ENCODE measurements at places on chromosomes 12 and 14. TPM values are rescaled to one million over a fixed set of nuclear protein-coding genes. Genes with fewer than 3 reads are reported as not detected.

GRCh38 chr14:42994051-42994736, 1387.5 kb downstream of the LRFN5 start:
- no peak for DNase-seq

- no peak for DNase-seq
These were observed 255.6 kb downstream of the ATP23 start for GRCh38 chr12:58196971-58197370.

ADAM21 gene
- 0.48 TPM for total RNA-seq

- DNase-seq, result no peak
These were observed 100.7 kb downstream of the ELK3 start for GRCh38 chr12:96294831-96295230.

GRCh38 chr12:43167691-43168090, 384.3 kb downstream of the ADAMTS20 start:
- DNase-seq, result no peak

GRCh38 chr12:127500512-127501035, 766.4 kb upstream of the TMEM132C start:
- no peak for DNase-seq

LMBR1L gene
- total RNA-seq, result 30.0 TPM

PXN gene
- 47.1 TPM for total RNA-seq

TROAP gene
- 0.67 TPM for total RNA-seq

TPPP2 gene
- total RNA-seq, result 0.81 TPM

DNA sequence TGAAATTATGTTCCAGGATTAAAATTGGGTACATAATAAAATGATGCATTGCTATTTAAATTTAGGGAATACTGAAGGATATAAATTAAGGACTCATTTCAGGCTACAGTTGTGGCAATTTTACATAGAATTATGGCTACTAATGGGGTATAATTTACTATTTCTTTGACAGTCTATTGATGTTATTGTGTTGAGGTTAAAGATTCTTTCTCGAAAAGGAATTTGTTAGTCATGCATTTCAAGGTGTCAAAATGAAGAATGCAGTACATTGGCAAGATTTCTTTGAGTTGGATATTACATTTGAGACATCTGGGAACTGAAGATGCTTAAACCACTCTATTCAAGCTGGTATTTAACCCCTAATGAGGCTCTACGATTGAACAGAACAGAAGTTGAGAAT, 28.3 kb downstream of the SLC5A8 start:
- no peak for DNase-seq

DNA sequence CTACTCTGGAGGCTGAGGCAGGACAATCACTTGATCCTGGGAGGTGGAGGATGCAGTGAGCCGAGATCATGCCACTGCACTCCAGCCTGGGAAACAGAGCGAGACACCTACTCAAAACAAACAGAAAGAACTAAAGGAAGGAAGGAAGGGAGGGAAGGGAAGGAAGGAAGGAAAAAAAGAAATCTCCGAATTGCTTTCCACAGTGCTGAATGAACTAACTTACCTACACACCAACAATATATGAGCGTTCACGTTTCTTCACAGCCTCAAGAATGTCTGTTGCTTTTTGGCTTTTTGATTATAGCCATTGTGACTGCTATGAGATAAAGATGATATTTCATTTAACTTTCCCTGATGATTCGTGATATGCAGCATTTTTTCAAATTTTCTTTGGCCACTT, 1343.7 kb downstream of the LRFN5 start:
- DNase-seq, result no peak

PTCSC3 gene
- not detected for total RNA-seq

GRCh38 chr12:12934556-12934955, 17.4 kb downstream of the GPRC5D start:
- DNase-seq, result no peak

TAS2R9 gene
- 0.22 TPM for total RNA-seq

KRT79 gene
- not detected for total RNA-seq

KCNMB4 gene
- 1.2 TPM for total RNA-seq

GRCh38 chr12:122966743-122967550, 684 bp upstream of the ABCB9 start:
- no peak for DNase-seq

- DNase-seq, result no peak
These were observed 388.6 kb downstream of the BCAT1 start for GRCh38 chr12:24560192-24560775.

CBLN3 gene
- total RNA-seq, result 0.65 TPM

- DNase-seq, result no peak
These were observed 98.9 kb downstream of the ZFP36L1 start for GRCh38 chr14:68693926-68694325.

GRCh38 chr12:94535510-94535921, 75.8 kb upstream of the CEP83 start:
- no peak for DNase-seq

DNA sequence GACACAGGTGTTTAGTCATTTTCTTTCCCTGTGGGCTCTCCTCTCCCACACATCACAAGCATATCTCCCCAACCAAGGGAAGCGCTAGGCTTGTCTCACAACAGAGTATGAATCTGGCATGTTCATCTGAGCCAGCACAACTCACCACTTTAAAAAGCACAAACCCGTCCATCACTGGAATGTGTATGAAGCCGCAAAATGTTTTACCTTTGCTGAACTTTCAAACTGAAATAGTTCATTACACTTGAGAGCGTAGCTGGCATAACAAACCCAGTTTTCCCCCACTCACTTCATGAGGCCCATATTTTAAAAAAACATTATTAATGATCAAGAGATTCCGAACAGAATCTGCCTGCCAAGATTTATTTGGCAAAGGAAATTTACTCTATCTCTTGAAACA, 15.8 kb downstream of the NID2 start:
- no peak for DNase-seq

DDHD1 gene
- total RNA-seq, result 6.5 TPM

DYRK2 gene
- total RNA-seq, result 45.8 TPM

DNA sequence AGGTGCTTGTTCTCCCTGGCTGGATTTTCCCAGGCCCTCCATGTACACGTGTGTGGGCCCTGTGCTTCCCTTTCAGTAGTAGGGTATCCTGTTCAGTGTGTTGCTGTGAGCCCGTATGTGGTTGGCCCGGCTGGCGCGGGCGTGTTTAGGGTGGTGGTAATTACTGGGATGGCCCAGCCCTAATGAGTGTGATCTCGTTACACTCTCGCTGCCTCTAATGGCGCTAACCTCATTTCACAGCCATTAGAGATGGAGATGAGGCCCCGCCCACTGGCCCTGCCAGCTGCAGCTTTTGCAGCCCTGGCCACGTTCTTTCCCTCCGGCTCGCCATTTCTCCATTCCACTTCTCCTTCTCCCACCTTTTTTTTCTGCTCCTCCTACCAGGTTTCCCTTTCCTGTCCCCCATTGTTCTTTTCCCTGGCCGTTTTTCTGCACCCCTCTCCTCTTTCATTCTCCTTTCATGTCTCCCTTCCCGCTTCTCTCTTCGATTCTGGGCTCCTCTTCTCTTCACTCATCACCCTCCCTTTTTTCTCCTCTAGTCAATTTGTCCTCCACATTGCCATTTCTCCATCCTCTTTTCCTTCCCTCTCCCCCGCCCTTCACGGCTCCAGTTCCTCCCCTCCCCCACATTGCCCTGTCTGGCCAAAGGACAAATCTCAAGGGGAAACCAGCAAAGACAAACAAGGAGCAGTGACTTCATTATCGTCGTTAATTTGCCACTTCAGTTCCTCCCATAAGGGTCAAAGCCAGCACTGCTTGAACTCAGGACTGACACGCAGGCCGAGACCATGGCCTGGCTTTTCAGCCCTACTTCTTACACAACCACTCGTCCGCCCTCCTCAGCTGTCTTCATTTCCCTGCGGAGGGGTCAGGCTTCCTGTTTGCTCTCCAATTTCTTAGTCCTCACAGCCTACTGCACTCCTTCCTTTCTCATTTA, 6.8 kb downstream of the ZFHX2 start:
- DNase-seq, result peak; percentile 73

DNA sequence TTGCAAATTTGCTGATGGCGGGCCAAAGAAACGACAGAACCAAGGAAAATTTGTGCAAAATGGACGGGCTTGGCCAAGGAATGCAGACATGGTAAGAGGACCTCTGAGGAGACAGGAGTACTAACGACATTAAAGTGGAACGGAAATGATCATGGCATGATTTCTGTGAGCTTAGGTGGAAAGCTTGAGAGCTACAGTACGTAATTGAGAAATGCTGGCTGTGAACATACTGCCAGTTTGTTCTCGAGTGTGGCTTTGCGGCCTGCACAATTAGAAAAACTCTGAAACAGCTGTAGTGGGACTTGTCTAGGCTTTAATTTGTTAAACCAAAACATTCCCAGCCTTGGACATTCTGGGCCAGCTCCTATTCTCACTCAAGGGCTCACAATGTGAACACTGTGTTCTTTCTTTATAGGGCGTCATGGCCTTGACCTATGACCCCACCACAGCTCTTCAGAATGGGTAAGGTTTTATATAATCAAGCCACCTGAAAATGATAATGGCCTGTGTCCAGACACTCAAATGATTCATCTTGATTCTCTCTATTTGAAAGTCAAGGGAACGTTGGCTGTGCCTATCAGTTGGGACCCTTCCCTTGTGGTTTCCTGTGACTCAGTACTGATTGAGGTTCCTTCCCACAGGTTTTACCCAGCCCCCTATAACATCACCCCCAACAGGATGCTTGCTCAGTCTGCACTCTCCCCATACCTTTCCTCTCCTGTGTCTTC, 48.5 kb downstream of the BAZ2A start:
- DNase-seq, result no peak

DNA sequence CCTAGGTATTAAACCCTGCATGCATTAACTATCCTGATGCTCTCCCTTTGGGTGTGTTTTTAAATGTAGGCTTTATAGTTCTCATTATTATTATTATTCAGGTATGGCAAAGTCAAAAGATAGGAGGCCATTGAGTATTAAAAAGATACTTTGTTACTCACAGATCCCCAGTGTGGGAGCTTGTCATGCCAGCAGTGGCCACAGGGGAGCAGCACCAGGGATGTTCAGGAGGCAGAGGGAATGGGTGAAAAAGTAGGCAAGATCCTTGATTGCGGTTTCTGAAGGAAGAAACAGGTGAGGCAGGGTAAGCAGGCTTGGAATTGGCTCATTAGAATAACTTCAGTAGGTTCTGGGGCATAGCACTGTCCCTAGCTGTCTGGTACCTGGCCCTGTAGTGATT, 382.2 kb downstream of the MED13L start:
- DNase-seq, result no peak

DNA sequence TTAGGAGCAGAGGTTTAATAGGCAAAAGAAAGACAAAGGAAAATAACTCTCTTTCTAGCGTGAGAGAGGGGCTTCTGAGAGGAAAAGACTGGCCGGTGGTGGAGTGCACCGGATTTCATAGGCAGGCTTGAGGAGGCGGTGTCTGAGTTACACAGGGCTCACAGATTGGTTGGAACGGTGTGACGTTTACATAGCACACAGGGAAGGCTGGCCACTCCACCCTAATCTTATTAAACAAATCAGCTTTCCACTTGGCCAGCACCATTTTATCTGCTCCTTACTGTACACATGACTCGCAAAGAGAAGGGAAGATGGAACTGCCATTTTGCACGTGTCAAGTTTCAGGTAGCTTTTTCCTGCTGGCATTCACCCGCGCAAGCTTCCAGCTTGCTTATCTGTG, 587.7 kb downstream of the RPL10L start:
- no peak for DNase-seq

DNA sequence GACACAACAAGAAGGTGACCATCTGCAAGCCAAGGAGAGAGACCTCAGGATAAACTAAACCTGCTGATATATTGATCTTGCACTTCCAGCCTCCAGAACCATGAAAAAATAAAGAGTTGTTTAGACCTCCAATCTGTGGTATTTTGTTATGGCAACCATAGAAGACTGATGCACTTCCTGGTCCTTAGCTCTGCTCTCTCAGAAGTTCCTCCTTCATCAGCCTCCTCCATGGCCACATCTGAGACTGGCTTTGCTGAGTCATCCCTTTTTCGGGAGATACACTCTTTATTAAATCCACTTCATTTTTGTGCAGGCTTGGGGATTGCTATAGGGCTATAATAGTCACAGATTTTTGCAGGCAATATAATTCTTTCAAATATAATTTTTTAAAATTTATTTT, 89.6 kb upstream of the ATF7IP start:
- DNase-seq, result no peak

- DNase-seq, result no peak
These were observed 68.7 kb downstream of the EID3 start for GRCh38 chr12:104372061-104372720.

GRCh38 chr12:57110104-57111030, 795 bp downstream of the STAT6 start:
- DNase-seq, result peak; percentile 86

DNA sequence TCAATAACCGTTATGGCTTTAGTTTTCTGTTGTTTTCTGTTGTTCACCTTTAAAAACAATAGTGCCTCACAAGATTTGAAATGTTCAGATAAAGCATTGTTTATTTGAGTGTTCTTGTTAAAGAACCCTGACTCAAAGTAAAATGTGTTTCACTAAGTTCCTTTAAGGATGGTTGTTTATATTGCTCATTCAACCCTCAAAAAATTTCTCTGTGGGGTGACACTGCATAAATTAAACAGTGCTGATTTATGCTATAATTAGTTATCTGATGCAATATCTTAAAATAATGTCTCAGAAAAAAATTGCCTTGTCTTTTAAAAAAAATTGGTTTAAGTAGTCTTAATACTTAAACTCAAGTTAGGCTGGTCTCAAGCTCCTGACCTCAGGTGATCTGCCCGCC, 775.1 kb downstream of the FLRT2 start:
- no peak for DNase-seq

DNA sequence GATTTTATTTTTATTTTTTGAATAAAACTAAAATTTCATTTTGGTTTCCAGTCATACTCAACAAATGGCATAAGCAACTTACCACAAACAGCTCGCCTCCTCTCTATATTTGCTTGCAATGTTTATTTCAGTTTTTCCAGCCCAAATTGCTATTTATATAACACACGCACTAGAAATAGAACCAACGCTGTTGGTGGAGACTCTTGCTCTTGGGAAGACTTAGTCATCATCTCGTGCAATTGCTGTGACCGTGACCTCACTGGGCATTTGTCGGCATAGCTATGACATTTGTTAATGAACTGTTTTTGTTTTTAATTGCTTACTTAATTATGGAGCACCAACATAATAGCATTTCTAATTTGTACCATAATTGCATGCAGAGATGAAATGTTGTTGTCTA, 153.1 kb upstream of the OTX2 start:
- DNase-seq, result no peak

KIF21A gene
- total RNA-seq, result 52.6 TPM

MGAT4C gene
- total RNA-seq, result 2.6 TPM

SLC10A1 gene
- total RNA-seq, result not detected

- DNase-seq, result no peak
These were observed 11.1 kb downstream of the EPS8 start for GRCh38 chr12:15778126-15778525.

- peak; percentile 38 for DNase-seq
These were observed 508 bp upstream of the KCNH5 start for GRCh38 chr14:63045612-63046320.

DNA sequence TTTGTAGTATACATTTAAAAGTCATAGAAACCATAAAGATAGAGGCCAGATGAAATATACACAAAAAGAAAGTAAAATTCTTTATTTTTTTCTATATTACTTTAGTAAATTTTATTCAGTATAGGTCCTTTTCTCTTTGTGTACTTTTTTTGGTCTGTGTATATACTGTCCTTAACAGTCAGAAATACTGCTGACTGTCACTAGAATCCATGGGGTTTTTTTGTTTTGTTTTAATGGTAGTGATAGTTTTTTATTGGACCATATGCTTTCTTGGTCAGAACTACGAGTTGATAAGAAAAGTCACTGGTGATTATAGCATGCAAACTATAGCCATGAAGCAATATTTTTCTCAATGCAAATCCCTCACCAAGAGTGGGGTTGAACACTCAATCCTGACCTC, 165.4 kb downstream of the FOXA1 start:
- DNase-seq, result no peak

- DNase-seq, result no peak
These were observed 45.9 kb upstream of the PLEKHG7 start for GRCh38 chr12:92656911-92657310.

PFDN5 gene
- total RNA-seq, result 359 TPM

Measured in Right ventricle myocardium superior (tissue), 1 donor.